Activated T-cell treated with anti-CD3 and anti-CD28 coated beads for 4 hours (primary cell): ENCODE measurements at places on chromosomes 5 and 9.
A peak's percentile ranks its signal among the peaks of the same experiment; 100 is the strongest.

DNA sequence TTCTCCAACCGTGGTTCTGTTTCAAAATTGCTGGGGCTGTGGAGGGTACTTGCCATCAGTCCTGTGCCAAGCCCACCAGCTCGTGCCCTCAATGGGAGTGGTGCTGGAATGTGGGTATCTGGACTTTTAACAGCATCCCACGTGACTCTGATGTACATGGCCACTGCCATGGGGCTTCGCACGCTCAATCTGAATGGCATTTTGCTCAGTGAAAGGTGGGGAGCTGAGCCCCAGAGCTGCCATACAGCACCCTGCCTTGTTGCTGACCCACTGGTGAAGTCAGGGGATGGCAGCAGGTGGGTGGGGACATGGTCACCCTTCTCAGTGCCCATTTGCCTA is 16.6 kb upstream of the SYNPO start:
- no peak for DNase-seq

- DNase-seq, result no peak
These were observed 13.8 kb downstream of the SNX30 start for GRCh38 chr9:112764344-112764743.

GRCh38 chr9:21316032-21316842 is 11.1 kb upstream of the IFNA5 start:
- no peak for DNase-seq

GRCh38 chr5:151709109-151709735 is 22.5 kb upstream of the SPARC start:
- DNase-seq, result no peak

DNA sequence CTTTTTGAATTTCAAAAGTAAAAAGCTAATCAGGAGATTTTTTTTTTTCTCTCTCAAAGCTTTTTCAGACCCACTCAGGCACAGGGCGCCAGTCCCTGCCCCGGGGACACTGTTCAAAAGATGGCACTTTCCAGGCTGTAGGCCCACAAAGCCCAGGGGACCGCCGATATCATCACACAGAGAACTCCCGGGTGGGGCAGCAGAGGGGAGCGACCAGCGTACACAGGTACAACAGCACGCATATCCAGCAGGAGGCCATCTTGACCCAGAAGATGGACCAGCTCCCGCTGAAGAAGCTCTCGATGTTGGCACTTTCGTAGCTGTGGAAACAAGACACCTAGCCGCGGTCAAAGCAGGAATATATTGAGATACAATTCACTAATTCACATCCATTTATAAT is 108.3 kb downstream of the THBS4 start:
- DNase-seq, result no peak

GRCh38 chr5:83837265-83837907 is 116.7 kb upstream of the HAPLN1 start:
- DNase-seq, result no peak

GRCh38 chr5:178668579-178668978 is 41.7 kb upstream of the CLK4 start:
- DNase-seq, result no peak

DNA sequence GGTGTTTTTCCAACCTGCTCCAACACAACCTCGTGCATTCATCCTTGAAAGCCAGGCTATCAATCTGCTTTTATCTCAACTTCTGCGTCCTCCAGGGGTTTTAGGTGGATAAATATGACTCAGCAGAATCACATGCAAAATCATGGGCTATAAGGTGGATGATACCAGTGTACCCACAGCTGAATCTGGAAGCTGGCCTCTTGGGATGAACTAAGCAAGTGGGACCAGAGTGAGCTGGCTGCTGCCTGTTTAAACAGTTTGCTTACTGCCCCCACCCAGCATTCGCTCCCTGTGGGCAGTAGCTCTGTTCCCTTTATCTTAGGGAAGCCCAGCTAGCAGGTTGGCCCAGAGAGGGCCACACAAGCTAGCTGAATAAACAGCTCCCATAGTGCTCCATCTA is 194.0 kb downstream of the CRB2 start:
- no peak for DNase-seq

DNA sequence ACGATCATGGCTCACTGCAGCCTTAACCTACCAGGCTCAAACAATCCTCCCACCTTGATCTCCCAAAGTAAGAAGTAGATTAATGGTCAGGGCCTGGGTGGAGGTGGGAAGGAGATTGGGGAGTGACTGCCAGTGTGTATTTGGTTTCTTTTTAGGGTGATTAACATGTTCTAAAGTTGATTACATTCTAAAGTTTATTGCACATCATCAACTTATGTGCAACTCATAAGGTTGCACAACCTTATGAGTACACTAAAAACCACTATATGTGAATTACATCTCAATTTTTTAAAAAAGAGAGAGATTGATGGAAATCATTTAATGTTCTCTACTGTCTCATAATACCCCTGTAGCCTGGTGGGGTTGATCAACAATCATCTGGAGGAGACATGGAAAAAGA is 218.1 kb downstream of the AOPEP start:
- no peak for DNase-seq

DNA sequence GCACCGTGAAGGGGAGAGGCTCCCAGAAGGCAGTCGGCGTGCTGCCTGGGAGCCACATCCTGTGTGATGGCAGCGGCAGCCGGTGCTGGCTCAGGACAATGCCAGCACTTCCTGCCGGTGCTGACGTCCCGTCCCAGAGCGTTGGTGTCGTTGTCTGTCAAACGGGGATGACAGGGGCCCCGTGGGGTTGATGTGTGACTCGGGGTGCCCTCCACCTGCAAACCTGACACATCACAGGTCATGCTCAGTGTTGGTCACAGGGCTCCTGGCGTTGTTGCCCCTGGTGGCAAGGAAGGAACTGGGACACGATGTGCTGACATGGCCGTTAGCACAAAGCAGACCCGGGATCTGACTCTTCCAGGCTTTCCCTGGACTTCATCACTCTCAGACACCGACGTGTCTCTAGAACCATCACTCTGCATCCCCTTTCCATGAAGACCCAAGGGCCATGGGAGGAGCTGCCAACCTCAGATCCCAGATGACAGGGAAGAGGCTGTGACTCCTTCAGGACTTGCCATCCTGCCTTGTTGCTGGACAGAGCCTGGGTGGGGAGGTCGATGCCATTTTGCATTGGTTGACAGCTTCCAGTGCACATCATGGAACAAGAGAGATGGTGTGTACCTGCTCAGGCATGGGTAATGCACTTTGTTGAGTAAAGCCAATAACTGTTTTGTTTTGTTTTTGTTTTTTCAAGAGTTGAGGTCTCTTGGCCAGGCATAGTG is 21.5 kb downstream of the PLPP7 start:
- DNase-seq, result peak; percentile 24

GRCh38 chr5:1011741-1012312 is 3.2 kb downstream of the NKD2 start:
- no peak for DNase-seq

DNA sequence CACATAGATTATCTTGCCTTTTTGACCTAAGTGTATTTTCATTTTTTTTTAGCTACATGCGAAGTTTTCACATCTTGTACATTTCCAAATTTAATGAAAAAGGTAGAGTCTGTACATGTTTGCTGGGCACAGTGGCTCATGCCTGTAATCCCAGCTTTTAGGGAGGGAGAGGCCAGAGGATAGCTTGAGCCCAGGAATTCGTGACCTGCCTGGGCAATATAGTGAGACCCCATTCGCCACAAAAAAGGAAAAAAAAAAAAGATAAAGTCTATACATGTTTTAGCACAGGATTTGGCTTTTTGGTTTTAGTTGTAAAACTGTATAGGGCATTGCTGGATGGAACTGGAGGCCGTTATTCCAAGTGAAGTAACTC is 28.8 kb downstream of the RAI14 start:
- no peak for DNase-seq

DNA sequence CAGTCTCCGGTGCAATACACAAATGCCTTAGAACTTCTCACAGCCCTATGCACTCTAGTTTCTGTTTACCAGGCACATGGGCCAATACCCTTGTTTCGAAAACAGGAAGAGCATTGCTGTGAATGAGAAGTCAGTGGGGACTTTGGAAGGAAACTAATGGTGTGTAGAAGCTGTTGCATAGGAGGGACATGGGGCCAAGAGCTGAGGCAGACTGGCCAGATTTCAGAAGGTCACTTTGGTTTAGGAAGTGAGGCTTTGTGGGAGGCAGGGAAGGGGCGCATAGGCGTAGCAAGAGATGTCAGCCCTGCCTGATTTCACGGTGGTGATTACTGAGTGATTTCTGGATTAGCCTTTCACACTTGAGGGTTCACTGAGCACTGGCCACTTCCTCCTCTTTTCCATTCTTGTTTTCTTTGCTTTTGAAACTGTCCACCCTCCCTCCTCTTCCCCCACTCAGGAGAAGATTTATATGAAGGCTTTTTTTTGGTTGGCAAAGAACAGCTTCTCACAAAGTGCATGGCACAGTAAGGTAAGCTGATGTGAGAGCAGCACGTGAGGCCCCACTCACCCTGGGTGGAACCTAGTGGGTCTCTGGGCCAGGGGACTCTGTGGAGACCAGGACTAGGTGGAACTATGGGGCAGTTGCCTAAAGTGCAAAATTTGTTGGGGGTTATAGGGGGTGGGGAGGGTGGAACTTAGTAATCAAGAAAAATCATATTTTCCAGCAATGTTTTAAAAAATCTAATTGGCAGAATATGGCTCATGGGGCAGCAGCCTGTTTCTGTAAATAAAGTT is 6.1 kb upstream of the TMEM252 start:
- DNase-seq, result no peak

DNA sequence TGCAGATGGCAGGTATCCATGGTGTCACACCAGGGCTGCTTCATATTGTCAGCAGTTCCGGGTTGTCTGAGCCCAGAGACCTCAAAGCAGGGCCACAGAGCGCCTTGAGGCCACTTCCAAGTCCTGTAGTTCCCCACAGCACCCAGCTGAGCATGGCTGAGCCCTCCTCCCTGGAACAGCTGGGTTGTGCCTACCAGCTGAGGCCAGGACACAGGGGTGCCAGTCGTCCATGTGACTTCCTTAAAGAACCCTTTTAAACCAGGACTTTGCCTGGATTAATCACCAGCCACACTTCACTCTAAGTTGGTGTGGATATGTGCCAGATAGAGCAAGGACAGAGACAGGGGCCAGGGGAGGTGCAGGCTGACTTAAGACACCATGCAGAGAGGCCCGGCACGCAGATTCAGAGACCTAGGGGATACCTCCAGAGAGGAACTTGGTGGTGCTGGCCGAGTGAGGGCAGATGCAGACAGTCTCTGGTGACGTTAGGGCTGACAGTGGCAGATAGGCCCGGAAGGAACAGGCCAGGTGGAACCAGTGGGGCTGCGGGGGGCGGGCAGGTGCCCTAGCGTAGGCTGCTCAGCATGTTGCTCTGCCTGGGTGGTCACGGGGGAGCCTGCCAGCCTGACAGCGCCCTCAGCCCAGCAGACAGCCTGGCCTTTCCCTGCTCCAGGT is 142.7 kb downstream of the CACNA1B start:
- no peak for DNase-seq

DNA sequence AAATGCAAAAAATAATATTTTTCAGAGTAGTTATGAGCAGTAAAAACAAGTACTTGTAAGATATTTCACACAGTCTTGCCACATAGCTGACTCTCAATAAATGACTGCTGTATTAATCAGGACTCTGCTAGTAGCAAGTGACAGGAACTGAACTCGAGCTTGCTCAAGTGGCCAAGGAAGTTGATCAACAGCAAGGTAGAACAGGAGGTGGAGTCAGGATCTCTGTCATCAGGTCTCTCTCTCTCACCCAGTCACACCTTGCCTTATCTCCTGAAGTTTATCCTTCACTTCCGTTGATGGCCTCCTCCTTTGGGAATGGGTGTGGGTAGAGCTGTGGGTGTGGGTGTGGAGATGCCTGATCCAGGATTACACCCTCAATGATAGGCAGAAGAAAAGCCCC is 107.0 kb downstream of the GPBP1 start:
- DNase-seq, result no peak

DNA sequence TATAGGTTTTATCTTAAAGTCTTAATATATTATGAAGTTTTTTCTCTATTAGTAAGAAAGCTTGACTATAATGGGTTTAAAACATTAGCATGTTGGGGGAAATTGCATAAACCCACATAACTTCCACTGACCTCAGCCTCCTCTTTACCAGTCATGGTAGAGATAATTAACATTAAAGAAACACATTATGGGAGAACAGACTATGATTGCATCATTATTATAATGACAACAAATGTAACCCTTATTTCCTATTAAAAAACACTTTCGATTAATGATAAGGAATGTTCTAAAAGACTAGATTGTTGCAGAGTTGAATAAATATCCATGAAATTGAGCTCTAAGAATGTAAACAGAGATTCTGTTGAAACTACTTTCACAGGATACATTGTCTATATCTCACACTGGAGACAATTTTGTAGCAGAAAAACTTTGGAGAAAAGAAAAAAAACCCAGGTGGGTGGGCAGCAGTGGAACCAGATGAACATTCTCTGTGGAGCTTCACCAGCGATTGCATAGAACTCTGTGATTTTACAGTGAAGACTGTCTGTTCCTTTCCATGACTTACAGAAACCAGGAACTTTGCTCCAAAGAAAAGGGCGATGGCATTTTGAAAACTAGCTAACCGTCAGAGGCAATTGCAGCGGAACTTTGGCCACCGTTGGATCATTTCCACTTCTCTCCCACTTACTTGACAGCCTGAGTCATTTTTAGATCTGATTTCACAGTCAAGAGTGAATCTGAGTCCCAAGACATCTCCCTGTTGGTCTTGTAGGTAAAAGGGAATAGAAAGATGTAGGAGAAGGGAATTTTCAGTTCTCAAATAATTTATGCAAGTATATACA is 21.0 kb upstream of the ERAP2 start:
- no peak for DNase-seq

DNA sequence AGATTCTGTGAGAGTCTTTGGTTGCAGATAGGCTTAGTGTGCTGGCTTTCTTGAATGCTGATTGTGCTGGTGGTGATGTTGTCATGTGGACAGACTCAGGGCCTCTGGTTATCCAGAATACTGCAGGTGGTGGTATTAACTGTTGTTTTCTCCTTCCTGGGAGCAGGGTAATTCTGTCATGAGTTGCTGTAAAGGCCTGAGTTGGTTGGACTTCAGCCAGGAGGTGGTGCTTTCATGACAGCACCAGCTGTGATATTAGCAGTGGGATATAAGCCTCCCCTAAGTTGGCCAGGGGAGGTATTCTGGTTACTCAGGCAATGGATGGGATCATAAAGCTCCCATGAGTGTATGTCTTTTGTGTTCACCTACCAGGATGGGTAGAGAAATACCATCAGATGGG is 16.4 kb upstream of the RNF180 start:
- no peak for DNase-seq

DNA sequence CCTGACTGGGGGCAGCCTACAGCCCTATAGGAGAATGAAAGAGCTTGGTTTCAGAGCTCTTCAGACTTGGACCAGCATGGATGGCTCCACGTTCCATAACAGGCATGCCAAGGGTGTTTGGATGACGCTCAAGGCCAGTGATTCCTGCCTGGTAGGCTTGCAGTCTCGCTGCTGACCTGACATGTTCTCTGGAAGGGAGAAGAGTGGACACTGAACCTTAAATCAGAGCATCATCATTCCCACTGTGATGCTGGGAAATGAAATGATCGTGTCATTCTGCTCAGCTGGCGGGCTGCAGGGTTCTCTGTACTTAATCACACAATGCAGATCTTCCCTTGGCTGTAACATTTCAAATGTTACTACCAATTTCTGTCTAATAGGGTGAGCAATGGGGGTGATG is 57.0 kb downstream of the CFAP90 start:
- DNase-seq, result no peak
